CD4-positive, CD25-positive, alpha-beta regulatory T cell (primary cell): ENCODE measurements at places on chromosomes 6 and 20. TPM values are rescaled to one million over a fixed set of nuclear protein-coding genes. Genes with fewer than 3 reads are reported as not detected.

GRCh38 chr6:15337582-15337981 lies 91.7 kb downstream of the JARID2 start:
- DNase-seq, result no peak

GRCh38 chr20:8946036-8946940 lies 122.6 kb upstream of the PLCB4 start:
- no peak for DNase-seq

DNA sequence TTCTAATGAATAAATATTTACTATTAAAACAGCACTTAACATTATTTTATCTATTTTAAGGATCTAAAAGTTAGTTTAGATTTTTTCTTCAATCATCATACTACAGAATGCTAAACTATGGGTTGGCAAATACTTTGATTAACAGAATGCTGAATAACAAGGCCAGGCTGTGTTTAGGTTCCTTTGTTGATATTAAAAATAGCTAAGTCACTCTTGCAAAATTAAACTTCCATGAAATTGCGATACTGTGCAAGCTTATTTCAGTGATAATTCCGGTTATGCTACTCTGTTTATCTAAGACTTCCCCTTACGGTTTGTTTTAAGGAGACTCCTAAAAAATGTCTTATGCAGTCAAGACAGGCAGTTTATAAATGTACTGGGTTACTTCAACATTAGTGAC lies 2.8 kb downstream of the RNF24 start:
- no peak for DNase-seq

DNA sequence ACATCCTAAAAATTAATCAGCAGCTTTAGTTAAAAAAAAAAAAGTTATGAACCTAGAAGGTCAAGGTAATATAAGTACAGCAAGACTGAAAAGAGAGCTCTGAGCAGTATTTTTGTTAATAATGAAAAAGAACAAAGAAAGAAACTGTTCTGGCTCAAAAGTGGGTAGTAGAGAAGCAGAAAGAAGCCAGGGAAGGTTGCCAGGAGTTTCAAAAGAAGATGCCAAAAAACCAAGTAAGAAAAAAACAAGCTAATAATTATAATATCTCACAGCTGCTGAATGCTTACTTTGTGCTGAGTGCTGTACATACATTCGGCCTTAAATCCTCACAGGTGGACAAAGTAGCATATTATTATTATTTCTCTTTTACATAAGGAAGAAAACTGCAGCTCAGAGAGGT lies 31.9 kb downstream of the NRSN1 start:
- no peak for DNase-seq

Gene ADAT2
- total RNA-seq, result 31.1 TPM
